CD4-positive, alpha-beta T cell treated with Interleukin-15 for 1 hour (primary cell): ENCODE measurements at places on chromosomes 6 and 20.
A peak's percentile ranks its signal among the peaks of the same experiment; 100 is the strongest.

GRCh38 chr6:167679790-167680604, 146.7 kb upstream of the AFDN start:
- DNase-seq: no peak

DNA sequence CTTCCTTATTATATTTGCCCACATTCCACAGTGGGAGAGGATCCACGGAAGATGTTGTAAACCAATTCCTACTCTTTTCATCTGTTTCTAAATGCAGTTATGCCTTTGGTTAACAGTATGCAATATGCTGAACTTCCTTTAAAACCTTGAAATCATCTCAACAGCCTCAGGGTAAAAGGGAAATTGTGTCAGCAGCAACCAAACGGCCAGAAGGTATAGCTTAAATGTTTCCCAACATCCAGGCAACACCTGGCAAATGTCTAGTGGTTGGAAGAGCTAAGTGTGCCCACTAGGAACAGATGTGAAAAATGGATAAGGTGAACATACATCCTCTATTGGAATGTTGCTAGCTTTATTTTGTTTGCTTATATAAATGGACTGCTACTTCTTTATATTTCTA, 164.8 kb downstream of the FAXC start:
- DNase-seq: no peak

- DNase-seq: no peak
These were observed 356.9 kb downstream of the KIF16B start for GRCh38 chr20:16216227-16216913.

DNA sequence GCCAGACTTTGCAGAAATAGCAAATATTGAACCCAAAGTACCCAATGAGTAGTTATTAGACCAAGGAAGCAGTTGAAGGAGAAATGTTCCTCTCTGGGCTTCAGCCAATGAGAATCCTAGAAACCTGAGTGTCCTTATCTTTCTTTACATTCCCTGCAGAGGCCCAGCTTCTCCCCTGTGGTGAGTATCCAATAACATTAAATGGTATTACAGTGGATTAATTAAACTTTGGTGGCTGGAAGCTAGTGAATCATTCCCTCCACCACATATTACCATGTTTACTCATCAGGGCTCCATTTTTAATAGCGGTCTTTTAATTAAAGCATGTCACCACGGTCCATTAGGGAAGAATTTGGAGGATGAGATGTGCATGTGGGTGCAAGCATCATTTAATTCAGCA, 74.0 kb downstream of the UNC5CL start:
- no peak for DNase-seq

GRCh38 chr20:37821696-37822095, 81.2 kb upstream of the VSTM2L start:
- no peak for DNase-seq

DNA sequence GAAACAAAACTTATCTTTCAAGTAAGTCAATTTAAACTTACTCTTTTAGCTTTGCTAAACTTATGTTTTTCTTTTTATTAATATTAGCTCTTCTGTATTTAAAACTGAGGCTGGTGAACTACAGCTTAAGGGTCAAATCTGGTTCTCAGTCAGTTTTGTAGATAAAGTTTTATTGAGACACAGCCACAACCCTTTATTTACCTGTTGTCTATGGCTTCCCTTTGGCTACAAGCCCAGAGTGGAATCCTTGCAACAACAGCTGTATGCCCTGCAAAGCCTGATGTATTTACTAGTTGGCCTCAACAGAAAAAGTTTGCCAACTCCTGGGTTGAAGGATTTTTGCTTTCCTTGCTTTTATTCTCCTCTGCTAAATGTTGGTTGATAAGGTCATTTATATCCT, 491.4 kb upstream of the RNF217 start:
- DNase-seq: no peak

- no peak for DNase-seq
These were observed 61.7 kb upstream of the SGK1 start for GRCh38 chr6:134379599-134379998.

DNA sequence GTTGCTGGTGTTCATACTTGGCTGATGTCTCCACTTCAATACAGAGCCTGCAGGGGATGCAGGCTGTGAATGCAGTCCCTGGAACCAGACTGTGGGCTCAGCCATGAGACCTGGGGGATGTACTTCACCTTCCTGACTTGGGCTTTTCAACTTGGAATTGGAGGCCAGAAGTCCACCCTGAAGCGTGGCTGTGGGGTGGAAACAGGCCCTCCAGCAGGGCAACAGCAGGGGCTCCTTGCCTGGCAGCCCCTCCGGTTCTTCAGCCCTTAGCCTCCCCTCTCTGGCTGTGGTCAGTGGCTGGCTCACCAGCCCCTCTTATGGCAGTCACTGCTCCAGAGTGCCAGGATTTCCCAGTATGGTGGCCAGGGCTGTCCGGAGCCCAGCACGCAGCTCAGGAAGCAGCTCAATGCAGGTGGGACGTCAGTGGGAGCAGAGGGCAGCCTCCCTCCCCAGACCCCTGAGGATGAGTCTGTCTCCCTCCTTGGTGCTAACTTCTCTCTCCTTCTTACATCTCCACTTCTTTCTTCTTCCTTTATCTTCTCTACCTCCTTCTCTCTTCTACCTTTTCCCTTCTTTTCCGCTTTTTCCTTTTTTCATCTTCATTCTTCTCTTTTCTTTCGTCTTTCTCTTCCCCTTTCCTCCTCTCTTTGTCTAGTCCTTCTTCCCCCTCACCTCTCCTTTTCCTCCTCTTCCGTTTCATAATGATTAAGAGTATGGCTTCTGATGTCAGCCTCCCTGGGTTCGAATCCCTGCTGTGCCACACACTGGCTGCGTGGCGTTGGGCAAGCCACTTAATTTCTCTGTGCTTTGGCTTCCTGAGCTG, 45.3 kb downstream of the SLC52A3 start:
- no peak for DNase-seq

GRCh38 chr6:156942266-156942665, 165.1 kb downstream of the ARID1B start:
- DNase-seq: no peak

GRCh38 chr6:138403324-138403800, 661 bp upstream of the HEBP2 start:
- DNase-seq: peak; percentile 27

DNA sequence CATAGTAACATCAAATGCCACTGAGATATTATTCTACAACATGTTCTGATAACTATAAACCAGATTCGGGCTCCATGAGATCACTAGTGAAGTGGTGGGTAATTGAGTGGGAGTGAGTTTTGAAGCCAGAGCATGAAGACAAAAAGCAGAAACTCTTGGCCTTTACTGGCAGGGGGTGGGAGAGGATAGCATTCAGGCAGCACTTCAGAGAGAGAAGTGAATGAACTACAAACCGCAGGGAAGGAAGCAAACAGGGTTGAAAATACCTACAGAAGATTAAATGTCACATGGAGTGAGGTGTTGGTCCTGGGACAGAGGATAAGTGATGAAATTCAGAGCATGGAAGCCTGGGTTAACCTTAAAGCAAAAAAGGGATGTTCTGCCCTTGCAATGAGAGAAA, 250.0 kb downstream of the EPM2A start:
- no peak for DNase-seq

GRCh38 chr6:132300323-132300949, 100.8 kb downstream of the MOXD1 start:
- DNase-seq: peak; percentile 20

DNA sequence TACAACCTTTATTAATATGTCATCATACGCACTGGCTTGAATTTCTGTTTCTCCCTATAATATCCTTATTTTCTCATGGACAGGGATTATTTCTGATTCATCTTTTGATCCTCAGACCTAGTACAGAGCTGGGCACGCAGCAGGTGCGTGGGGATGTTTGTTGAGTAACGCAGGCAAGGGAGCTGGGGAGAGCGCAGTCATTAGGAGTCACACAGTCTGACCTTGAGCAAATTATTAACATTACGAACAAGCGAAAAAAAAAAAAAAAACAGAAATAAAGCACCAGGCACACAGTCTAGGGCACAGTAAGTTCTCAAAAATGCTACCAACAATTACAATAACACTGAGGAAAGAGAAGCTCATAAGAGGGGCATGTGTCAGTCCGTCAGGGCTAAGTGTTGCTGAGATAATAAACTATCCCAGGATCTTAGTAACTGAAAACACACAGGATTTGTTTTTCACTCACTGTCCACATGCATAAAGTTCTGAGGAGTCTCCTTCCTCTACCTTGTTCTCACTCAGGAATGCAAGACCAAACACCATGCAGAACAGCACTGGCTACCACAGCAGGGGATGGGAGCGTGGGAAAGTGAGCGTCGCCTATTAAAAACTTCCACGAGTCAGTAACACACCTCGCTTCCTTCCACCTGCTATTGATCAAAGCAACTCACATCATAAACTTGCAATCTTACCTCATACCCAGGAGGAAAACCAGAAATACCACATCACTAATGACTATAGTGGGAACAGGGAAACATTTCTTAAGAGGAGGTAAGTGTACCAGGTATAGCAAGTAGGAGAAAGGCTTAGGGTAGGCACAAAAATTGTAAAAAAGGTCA, 56.9 kb downstream of the PDE10A start:
- no peak for DNase-seq

- no peak for DNase-seq
These were observed 12.9 kb downstream of the PHACTR1 start for GRCh38 chr6:12729467-12729866.

DNA sequence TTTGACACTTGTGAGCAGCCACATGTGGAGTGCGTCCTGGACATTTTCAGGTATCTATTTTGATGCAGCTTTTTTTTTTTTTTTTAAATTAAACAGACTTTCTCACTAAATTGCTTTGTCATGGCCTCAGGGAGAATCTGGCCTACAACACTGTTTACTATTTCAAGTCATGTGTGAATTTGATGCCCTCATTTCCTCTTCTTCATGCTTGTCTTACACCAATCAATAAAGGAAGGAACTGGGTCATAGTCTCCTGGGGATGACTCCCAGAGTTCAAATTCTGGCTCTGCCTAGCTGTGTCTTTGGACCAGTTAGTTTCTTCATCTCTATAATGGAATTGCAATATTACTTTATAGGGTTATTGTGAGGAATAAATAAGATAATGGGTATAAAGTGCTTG, 554.1 kb downstream of the PRKN start:
- no peak for DNase-seq

- DNase-seq: no peak
These were observed 15.8 kb upstream of the PPP1R16B start for GRCh38 chr20:38789503-38790199.

GRCh38 chr6:165181951-165182414, 127.4 kb downstream of the C6orf118 start:
- no peak for DNase-seq

GRCh38 chr20:24890286-24890685, 58.8 kb upstream of the CST7 start:
- no peak for DNase-seq

GRCh38 chr6:69693762-69694161, 103.0 kb downstream of the LMBRD1 start:
- DNase-seq: no peak

- DNase-seq: no peak
These were observed 180.7 kb upstream of the PRSS16 start for GRCh38 chr6:27066802-27067201.

- DNase-seq: no peak
These were observed 20.0 kb downstream of the SAMD3 start for GRCh38 chr6:130202782-130203181.

GRCh38 chr6:68915586-68915985, 280.5 kb downstream of the ADGRB3 start:
- no peak for DNase-seq

DNA sequence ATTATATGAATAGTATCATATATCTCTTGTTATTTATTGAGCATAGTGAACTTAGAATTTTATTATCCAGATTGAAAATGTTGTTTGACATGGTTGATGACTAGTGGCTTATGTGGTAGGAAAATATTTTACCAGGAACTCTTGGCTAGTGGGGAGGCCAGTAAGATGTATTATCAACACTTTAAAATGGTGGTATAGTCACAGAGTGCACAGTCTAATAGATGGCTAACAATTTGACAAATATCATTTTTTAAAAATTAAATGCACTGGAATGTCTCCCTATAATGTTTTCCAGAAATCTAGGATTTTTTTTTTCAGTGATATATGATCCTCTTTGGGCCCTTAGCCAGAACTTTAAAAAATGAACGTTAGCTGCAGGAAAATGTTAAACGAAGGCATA, 26.9 kb upstream of the EYA4 start:
- no peak for DNase-seq

DNA sequence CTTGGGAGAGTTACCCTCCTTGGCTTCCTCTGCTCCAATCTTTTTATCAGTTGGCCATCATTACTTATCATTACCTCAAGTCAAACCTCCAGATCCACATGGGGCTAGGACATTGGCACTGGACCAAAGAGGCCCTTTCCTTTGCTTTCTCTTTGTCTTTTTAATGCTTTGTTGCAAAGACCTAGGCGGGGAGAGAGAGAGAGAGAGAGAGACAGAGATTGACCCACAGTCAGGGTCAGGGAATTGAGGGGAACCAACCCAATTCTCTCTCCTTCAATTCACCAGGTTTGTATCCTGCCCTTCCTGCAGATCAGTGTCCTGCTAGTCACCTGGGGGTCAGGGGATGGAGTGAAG, 3.5 kb upstream of the VEGFA start:
- DNase-seq: no peak

- DNase-seq: no peak
These were observed 12.4 kb upstream of the CPNE5 start for GRCh38 chr6:36851626-36852025.

DNA sequence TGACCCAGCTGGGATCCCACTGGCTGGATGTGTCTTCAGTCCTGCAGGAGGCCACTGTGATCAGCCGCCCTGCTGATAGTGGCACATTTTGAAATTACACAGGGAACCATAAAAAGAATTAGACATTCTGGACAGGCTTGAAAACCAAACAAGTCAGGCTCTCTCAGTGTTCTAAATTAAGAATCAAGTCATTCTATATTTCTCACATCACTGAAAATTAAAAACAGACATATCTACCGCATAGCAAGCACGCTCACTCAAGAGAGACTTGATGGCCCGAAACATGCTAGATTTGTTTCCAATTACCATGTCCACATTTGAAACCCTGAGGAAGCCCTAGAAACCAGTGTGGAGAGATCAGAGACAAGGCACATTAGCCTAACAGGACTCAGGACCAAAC, 57.7 kb downstream of the NFATC2 start:
- DNase-seq: no peak

DNA sequence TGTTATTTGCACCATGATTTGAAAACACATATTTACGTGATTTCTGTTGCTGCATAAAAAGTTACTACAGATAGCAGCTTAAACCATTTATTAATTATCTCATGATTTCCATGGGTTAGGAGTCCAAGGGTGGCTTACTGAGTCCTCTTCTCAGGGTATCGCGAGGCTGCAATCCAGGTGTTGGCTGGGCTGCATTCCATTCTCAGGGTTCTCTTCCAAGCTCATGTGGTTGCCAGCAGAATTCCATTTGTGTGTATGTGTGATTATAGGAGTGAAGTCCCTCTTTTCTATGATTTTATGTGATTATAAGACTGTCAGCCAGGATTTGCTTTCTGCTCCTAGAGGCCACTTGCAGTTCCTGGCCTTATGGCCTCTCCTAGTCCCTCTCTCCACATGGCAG, 135.1 kb downstream of the FAM83B start:
- no peak for DNase-seq

- no peak for DNase-seq
These were observed 85.4 kb downstream of the PPP1R14C start for GRCh38 chr6:150228072-150228733.
